ENCODE measurements at places on chromosomes 2 and 18.

DNA sequence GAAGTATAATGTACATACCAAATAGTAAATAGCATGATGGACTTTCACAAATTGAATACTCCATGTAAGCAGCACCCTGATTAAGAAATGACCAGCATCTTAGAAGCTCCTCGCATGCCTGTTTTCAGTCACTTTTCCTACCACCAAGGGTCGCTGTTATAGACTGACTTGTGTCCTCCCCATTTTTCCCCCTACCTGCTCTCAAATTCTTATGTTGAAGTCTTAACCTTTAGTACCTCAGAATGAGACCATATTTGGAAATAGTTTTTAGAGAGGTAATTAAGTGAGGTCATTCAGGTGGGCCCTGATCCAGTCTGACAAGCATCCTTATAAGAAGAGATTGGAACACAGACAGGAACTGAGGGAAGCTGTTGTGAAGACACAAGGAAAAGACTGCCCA lies 125.9 kb downstream of the LYPD6 start:
- no peak for DNase-seq

DNA sequence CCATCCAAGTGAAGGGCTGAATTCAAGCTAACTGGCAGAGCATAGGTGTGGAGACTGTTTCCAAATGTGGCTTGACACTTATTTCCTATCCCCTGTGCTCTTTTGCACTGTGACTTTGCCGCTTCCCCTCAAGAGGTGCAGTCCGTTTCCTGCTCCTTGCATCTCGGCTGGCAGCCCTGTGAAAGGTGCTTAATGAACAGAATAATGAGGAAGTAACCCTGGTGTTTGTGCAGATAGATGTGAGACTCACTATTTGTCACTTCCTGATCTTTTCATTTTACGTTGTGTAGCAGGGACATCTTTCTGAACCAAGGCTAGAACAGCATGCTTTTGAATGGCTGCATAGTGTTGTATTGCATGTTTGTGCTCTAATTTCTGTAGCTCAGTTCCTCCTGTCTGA lies 60.8 kb downstream of the CEP192 start:
- DNase-seq: no peak

GRCh38 chr2:18369760-18370159 lies 190.7 kb downstream of the RDH14 start:
- no peak for DNase-seq

DNA sequence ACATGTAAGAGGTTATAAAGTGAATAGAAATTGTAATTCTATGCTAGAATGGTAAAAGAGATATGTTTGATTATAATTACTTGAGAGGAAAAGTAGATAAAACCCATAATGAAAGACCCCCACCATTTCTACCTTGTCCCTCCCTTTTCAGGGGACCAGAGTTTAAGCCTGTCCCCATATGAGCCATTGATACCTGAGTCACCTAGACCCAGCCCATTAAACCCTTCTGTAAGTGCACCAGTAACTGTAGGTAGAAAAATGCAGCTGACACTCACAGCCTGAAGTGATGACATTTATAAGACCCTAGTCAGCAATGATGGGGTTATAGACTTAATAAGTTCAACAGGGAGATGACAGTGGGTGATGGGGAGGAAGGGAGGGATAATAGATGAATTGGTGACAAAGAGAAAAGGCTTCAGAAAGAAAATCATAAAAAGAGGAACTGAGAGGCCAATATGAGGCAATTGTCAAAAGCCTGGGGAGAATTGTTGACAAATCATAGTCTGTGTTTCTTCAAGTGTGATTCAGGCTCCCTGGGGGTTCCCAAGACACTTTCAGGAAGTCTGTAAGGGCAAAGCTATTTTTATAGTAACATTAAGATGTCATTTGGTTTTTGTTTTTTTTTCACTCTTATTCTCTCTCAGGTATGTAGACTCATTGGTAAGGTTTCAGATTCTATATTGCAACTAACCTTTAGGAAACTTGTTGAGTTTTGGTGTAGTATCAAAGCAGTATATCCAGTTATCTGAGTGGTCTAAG lies 544.2 kb downstream of the SATB2 start:
- DNase-seq: no peak

- no peak for DNase-seq
Measured at GRCh38 chr2:233047206-233047605, 12.9 kb upstream of the INPP5D start.

- no peak for DNase-seq
Measured at GRCh38 chr18:3162181-3162580, 57.6 kb downstream of the MYOM1 start.

- no peak for DNase-seq
Measured at GRCh38 chr2:224957540-224958461, 84.5 kb downstream of the DOCK10 start.

DNA sequence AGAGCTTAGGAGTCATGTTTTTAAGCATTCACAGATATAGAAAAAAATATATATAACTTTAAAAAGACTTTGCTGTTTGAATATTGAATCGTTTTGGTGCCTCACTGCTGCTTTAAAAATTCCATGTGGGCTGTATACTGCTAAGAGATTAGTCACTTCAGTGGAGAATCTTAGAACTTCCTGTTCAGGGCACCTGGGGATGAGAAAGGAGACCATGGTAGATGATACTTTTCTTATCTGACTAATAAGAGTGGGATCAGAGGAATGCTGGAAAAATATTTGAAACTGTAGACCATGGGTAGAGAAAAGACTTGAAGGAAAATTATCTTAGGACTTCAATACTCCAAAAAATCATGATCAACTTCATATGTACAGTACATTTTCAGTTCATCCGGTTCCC lies 442.2 kb upstream of the SETBP1 start:
- no peak for DNase-seq

- no peak for DNase-seq
Measured at GRCh38 chr2:96118698-96119388, 2.5 kb upstream of the ADRA2B start.

DNA sequence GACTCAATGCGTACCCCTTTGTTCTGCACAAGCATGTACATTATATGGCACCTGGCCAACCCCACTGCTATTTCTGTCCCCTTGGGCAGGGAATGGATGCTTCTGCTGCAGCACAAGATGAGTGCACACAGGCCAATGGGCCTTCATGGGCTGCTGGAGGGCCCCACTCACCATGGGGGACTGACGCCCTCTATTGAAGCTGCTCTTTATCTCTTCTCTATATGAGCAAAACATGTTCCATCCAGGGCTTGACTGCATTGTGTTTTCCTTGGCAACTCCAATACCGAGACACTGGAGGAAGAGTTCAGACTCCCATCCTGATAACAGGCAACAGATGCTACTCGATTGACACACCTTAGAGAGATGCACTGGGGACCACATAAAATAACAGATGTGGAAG lies 251.6 kb upstream of the NCKAP5 start:
- no peak for DNase-seq

- no peak for DNase-seq
Measured at GRCh38 chr2:34734662-34735061, 1135.6 kb upstream of the FAM98A start.

DNA sequence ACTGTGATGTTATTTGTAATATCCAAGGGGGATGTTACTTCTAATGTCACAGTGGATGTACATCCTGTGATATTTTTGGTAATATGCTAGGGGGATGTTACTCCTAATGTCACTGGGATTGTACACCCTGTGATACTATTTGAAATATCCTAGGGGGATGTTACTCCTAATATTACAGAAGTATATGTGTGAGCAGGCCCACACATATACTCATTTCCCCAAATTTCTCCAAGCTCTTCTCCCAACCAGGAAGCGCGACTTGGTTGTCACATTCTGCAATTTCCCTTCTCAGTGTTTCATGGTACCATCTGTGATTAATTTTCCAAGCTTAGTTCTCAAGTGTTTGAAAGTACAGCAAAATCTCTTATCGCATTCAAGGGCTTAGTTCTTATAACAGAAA lies 29.5 kb upstream of the CHN1 start:
- no peak for DNase-seq

DNA sequence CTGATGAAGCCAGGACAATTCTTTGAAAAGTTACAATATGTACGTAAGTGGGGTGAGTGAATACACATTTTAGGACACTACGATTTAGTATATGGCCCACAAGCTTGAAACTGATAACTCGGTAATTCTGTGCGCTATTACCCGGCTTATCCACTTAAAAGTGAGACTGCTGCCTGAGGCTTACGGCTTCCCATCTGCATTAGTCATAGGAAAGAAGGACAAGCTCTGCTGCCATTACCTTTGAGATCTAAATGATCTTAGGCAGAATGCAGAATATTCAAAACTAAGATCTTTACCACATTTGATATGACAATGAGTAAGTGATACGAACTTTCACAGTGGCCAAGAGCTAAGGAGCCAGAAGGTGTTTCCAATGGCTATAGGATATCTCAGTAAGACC lies 133.3 kb downstream of the GAREM1 start:
- DNase-seq: no peak

DNA sequence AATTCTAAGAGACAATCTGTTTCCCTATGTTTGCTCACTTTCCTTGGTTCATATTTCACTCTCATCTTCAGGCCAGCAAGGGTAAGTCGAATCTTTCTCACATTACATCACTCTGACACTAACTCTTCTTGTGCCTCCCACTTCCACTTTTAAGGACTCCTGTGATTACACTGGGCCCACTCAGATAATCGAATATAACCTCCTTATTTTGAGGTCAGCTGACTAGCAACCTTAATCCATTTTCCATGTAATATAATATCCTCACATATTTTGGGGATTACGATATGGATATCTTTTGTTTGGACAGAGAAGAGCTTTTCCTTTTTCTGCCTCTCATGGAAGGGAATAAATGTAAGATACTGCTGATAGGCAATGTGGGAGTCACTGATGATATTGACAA lies 2015.7 kb upstream of the LRRTM1 start:
- no peak for DNase-seq

DNA sequence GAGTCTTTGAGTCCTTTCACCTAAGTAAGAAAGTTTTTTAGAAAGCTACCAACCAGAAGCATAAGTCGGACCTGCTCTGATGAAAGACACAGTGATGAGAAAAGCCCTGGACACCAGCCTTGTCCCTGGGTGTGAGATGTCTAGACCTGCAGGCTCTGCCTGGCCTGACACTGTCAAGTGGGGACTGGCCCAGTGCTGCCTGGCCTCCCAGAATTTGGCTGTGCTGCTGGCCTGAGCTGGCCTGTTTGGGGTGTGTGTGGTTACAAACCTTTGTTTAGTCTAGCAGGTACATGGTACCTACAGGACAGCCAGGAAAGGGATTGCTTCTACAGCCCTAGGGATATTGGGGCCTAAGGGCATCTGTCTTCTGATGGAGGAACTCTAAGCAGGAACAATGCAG lies 48.3 kb downstream of the ASB1 start:
- DNase-seq: no peak

DNA sequence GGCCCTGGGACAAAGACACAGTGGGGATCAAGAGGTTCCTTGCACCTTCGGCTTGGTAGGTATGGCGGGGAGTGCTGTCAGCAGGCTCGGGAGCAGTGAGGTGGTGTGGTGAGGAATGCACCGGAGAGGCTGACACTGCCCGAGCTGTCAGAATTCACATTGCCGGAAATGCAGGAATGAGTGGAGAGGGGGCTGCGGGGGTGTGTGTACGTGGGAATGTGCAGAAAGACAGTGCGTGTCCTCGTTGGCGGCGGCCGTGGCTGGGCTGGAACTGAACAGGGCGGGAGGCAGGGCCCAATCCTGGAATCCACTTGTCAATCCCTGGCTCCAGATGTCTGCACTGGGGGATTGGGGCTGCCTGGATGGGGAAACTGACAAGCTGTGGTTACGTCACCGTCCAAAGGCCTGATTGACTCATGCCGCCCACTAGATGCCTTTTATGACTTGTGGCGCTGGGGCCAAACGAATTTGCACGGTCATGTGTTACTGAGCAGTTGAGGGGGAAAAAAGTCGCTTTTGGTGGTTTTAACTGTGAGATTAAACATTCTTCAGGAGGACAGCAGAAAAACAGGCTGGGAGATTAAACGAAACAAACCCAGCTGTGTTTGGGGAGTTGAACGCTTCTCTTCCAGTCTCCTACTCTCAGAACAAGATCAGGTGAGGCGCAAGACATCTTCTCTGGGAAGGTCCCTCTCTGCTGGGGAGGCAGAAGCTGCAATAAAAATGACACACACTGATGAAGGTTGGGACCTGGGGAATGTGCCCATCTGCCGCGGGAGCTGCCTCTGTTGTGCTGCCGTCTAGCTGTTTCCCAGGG lies 189.4 kb upstream of the GLI2 start:
- DNase-seq: no peak

DNA sequence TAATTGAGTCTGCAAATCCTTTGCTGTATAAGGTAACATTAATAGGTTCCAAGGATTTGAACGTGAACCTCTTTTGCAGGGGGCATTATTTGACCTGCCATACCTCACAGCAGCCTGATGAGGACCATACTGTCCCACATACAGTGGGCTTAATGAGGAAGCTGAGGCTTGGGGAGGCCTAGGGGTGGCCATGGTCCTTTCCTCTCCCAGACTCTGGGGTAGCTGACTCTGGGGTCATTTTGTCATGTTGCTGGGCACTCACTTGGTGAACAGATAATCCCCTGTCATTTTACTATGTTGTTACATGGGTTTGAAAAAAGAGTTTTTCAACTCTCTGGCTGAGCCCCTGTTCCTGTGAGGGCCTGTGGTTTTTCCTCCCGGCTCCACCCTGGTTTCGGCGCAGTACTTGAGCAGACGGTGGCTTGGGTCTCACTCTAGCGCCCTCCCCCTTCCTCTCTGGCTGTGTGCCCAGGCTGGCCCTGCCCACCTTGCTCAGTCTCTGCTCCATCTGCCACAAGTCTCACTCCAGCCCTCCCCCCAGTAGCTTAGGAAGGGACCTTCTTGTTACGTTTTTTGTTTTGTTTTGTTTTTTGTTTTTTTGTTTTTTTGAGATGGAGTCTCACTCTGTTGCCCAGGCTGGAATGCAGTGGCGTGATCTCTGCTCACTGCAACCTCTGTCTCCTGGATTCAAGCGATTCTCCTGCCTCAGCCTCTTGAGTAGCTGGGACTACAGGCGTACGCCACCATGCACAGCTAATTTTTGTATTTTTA lies 21.0 kb downstream of the INPP4A start:
- peak; percentile 73 for DNase-seq

DNA sequence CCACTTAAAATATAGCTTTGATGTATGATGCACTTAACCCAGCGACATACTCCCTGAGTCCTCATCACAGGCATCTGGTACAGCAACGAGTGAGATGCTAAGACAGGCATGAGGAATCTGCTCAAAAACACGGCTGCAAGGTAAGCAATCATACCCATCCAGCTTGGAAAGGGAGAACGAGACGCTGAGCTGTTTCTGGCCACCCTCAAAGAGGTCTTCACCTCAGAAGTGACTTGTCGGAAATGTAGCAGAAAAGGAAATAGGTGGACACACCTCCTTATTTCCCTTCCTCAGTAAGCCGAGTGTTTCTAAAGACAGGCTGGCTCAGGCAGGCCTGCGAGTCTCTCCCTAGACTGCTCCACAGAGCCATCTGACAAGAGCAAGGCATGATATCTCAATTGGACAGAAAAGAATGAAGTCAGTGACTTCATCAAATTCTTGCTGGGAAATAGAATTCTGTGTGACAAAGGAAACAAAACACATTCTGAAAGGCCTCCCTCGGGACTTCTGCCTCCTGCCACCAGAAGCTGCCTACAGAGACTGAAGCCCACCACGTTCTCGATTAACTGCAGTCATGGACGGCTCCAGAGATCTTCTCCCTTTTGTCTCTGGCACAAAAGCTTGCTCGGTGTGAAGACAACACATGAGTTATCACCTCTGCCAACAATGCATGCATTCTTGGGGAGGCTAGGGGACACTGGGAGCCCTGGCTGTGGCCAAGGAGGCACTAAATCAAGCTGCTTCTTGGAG lies 84.3 kb downstream of the UXS1 start:
- DNase-seq: no peak
